ENCODE measurements at places on chromosomes 13 and 19.
A peak's percentile ranks its signal among the peaks of the same experiment; 100 is the strongest.

DNA sequence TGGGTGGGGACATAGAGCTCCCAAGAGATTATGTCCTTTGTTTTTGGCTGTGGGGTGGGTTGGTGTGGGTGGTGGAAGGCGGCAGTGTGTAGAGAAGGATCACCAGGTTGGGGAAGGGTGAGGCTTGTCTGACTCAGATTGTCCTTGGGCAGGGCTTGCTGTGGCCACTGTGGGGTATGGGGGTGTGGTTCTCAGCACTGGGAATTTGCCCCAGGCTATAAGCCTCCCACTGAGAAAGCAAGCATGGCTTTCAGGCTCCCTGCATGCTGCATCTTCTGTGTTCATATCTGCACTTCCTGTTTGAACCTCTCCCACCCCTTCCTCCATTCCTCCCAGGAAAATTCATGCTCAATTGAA is 34.9 kb downstream of the DNAJC15 start:
- no peak for DNase-seq

GRCh38 chr13:19185865-19186645 is 4.4 kb upstream of the TUBA3C start:
- no peak for DNase-seq

DNA sequence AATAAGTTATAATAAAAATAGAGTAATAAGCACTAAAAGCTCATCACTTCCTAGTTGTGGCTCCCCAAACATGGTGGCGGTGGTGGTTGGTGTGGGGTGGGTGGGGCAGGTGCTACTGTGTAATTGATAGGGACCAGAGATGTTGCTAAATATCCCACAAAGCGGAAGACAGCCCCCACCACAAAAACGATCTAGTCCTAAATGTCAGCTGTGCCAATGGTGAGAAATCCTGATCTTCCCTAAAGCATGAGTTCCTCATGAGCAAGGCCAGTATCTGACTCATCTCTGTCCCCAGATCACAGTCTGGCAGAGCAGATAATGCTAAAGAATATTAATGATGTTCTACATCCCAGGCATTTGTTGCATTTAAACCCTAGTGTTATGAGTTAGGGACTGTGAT is 1.9 kb upstream of the EDDM13 start:
- DNase-seq: no peak

DNA sequence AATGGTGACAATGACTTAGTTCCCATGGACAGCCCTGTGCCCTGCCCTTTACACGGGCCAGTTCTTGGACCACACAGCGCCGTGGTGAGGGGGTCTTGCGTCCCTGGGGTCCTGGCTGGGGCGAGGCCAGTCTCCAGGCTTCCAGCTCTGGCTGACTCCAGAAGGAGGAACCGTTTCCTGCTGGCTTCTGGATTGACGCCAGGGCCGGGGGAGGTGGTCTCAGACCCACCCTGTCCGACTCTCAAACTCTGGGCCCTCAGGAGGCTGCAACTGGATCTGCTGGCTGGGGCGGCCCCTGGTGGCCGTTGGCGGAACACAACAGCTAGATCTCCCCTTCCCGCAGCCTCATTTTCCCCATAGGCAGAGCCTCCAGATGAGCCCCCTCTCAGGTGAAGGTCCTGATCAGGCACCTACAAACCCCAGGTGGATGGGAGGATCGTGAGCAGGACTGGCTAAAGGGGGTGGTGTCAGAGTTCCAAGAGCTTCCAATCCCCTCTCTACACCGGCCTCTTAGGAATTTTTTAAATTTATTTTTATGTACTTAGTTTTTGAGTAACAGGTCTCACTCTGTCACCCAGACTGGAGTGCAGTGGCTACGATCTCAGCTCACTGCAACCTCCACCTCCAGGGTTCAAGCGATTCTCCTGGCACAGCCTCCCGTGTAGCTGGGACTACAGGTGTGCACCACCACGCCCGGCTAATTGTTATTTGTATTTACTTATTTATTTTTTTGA is 8.0 kb downstream of the CCDC194 start:
- DNase-seq: peak; percentile 75

DNA sequence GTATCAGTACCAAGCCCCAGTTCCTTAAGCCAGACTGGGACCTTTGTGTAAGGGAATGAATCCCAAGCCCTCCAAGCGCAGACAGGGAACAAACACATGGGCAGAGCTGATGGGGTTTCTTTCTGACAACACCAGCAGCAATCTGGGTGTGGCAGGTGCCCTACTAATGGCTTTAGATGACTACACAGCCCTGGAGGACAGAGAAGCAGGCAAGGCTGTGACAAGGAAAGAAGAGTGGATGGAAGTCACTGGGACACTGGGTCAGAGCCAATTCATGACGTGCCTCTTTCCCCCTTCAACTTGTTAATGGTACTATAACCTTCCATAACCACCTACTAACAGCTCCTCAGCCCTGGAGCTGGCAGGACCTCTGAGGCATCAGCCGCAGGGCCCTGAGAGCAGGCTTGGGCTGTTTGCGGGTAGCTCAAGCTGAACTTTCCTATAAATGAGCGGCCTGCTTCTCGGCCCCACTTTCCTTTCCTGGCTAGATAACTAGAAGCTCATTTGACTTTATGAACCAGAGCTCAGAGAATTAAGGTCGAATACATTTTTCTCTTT is 38.9 kb downstream of the RASL11A start:
- DNase-seq: no peak

DNA sequence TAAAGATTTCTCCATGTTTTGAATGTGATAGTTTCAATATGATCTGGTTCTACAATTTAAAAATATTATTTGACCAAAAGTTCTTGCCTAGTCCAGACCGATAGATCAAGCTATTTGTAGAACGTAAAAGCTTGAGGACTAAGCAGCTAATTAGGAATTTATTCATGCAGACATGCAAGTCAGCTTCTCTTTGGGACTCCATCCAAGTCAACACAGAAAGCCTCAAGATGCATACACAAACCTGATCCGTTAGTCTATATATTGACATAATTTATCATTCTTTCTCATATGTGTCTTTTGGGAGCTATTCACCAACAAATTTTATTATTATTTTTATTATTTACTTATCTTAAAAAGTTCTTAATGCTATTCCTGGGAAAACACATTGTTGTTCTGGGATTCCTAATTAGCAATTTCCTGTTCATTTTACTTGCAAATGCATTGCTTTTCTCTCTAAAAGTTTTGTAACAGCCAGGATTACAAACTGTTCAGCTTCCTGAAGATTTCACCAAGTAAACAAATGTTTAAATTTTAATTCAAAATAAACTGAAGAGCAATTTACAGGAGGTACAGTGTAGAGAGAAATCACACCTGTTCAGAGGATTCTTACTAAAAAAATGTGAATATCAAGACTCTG is 375.3 kb downstream of the GPC5 start:
- DNase-seq: no peak
